ENCODE measurements at places on chromosomes 13 and 19. TPM values are rescaled to one million over a fixed set of nuclear protein-coding genes. Genes with fewer than 3 reads are reported as not detected.

CYSLTR2 gene
- not detected for total RNA-seq

TGFBR3L gene
- total RNA-seq = not detected

FOSB gene
- 31.9 TPM for total RNA-seq

COX7A1 gene
- total RNA-seq = 1.1 TPM

METTL21C gene
- not detected for total RNA-seq

DNA sequence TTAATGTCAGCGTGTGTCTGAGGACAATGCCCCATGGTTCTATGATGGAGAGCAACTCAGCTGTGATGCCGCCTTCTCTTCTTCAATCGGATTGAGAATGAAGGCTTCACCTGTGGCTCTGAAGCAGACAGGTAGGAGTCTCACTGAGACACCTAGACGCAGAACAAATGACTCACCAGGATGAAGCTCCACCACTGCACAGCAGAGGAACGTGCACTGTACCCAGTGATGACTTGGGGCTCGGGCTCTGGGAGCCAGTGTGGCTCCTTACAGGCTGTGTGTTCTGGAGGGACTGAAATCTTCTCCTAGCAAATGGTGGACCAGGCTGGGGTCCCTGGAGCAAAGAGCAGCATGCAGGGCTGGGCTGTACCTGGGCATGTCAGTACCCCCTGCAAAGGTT lies 44.0 kb downstream of the CCDC70 start:
- H3K4me3 ChIP-seq = no peak overlapping the region
- peaks cover 11% of the 10 kb centered on the region for H3K27me3 ChIP-seq
- H3K36me3 ChIP-seq = no peaks in the 10 kb centered on the region
- no peak overlapping the region for H3K27ac ChIP-seq
- no peak for DNase-seq

DNA sequence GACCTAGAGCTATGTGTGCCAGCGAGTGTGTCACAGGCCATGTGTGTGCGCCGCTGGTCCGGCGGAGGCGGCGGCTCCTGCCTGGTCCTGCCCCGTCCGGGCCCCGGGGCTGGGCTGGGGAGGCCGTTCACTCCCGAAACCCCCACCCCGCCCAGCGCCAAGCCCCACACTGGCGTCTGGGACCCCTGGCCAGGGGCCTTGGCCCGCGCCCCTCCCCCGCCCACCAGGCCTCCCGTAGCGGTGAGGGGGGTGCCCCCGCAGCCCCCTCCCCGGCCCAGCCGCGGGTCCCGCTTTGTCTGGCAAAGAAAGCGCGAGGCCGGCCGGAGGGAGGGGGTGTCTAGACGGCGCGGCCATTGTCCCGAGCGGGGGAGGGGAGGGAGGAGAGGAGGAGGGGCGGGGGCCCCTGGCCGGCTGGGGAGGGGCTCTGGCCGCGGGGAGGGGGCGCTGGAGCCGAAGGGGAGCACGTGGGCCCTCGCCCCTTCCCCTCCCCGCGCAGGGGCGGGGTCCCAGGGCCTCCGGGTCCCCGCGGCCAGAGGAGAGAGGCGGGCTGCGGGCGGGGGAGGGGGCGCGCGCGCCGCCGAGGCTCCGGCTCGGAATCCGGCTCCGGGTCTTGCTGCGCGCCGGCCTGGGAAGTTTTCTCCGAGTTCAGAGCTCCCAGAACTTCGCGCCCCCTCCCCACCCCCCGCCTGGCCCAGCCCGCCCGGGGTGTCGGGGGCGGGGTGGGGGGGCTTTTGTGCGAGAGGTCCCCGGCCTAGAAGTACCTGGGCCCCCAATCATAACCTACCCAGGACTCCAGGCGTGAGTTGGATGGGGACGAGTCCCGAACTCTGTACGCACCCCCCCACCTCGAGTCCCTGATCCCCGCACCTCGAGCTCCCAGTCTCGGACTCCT lies 888 bp downstream of the NOTCH3 start:
- peak overlapping the region; percentile 95 for H3K4me3 ChIP-seq
- DNase-seq = peak; percentile 16
- H3K4me1 ChIP-seq = peaks cover 15% of the 10 kb centered on the region

GRCh38 chr19:1502433-1503088 lies 10.3 kb downstream of the ADAMTSL5 start:
- H3K36me3 ChIP-seq = peaks cover 8% of the 10 kb centered on the region
- H3K4me1 ChIP-seq = peaks cover 5% of the 10 kb centered on the region
- peaks cover 7% of the 10 kb centered on the region for H3K27me3 ChIP-seq
- no peak for DNase-seq
- no peak overlapping the region for H3K27ac ChIP-seq

DNA sequence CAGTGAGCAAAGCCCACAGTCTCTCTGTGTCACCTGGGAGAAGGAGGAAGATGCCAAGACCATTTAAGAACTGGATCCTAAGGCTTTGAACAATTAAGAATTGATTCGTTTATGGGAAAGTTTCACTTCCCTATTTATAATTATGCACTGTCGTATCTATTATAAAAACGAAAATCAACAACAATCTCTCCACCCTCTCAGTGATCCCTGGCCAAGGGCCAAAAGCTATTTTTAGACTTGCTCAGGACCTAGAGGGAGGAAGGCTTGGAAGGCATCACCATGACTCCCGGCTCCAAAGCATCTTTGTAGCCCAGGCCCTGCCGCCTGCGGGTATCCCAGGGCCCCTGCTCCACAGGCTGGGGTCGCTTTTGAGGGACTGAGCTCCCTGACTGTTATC lies 1.3 kb downstream of the RHPN2 start:
- H3K4me1 ChIP-seq = no peaks in the 10 kb centered on the region
- peaks cover 5% of the 10 kb centered on the region for H3K27me3 ChIP-seq
- DNase-seq = peak; percentile 30
- no peak overlapping the region for H3K4me3 ChIP-seq

GRCh38 chr13:73695325-73695724 lies 438.9 kb downstream of the KLF12 start:
- no peak overlapping the region for H3K27ac ChIP-seq
- H3K27me3 ChIP-seq = no peaks in the 10 kb centered on the region
- DNase-seq = no peak
- peaks cover 18% of the 10 kb centered on the region for H3K36me3 ChIP-seq
- no peak overlapping the region for H3K4me3 ChIP-seq
- H3K4me1 ChIP-seq = no peaks in the 10 kb centered on the region

DNA sequence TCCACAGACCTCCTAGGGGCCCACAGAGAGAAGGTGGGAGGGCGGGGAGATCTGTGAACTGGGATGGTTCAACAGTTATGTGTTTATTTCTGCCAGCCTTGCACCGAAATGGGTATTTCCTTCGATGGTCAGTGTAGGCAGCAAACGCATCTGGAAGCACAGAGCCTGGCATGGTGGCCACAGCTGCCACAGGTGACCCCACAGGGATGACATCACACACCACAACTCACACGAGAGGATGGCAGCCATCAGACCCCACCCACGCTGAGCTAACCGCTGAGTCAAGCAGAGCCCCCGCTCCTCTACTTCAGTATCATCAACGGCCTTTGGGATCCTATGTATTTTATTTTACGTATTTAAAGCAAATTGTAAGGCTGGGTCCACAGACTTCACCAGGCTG lies 37.4 kb downstream of the NAXD start:
- H3K27ac ChIP-seq = no peak overlapping the region
- H3K27me3 ChIP-seq = no peaks in the 10 kb centered on the region
- peaks cover 27% of the 10 kb centered on the region for H3K36me3 ChIP-seq
- DNase-seq = no peak
- no peaks in the 10 kb centered on the region for H3K4me1 ChIP-seq

DNA sequence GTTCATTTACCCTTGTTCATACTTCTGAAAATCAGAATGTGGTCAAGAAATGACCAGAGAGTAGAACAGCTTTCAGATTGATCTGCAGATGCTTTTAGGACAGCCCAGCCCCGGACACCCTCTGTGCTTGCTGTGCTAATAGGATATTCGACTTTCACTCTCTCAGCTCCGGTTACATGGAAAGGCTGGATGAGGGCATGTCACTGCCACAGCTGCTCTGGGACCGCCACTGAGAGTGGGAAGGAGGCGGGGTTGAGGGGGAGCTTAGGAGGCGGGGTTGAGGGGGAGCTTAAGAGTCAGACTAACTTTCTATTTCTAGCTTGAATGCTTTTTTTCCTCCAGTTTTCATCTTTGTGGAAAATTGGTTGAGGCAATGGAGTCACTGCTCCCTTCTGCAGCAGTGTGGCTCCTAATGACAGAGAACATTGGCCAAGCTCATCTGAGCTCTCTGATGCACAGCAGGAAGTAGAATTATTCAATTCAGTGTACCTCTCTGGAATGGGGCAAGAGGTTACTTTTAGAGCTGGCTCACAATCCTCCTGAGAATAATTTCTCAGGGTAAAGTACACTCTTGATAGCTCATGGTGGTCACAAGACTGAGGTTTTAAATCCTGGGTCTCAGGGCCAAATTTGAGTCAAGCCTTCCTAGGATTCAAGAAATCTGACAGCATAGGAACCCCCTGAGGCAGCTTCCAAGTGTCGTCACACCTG lies 74.6 kb upstream of the NPAS1 start:
- no peak overlapping the region for H3K4me3 ChIP-seq
- peaks cover 5% of the 10 kb centered on the region for H3K36me3 ChIP-seq
- H3K27me3 ChIP-seq = no peaks in the 10 kb centered on the region
- H3K27ac ChIP-seq = no peak overlapping the region
- peaks cover 11% of the 10 kb centered on the region for H3K4me1 ChIP-seq
- peak; percentile 70 for DNase-seq

DNA sequence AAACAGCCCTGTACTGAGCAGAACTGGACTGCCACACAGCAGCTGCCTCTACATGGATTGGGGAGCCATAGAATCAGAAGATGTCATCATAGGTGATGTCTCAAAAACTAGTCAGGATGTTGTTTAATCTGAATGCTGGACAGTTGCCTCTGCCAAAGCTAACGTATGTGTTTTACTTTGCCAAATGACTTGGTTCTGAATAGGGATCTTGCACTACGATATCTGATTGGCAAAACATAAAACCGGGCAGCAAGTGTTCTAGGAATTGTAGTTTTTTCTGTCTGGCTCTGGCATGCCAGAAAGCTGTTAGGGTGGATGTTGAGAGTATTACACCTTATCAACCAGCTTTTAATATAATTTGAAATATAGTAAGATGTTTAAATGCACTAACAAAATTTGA lies 645.9 kb downstream of the GPC5 start:
- H3K4me3 ChIP-seq = no peak overlapping the region
- H3K27ac ChIP-seq = no peak overlapping the region
- H3K27me3 ChIP-seq = no peaks in the 10 kb centered on the region
- H3K36me3 ChIP-seq = no peaks in the 10 kb centered on the region
- no peaks in the 10 kb centered on the region for H3K4me1 ChIP-seq

- H3K4me3 ChIP-seq = no peak overlapping the region
- DNase-seq = peak; percentile 15
- no peaks in the 10 kb centered on the region for H3K27me3 ChIP-seq
Measured at GRCh38 chr13:20465218-20465879, 60.3 kb downstream of the CRYL1 start.

DNA sequence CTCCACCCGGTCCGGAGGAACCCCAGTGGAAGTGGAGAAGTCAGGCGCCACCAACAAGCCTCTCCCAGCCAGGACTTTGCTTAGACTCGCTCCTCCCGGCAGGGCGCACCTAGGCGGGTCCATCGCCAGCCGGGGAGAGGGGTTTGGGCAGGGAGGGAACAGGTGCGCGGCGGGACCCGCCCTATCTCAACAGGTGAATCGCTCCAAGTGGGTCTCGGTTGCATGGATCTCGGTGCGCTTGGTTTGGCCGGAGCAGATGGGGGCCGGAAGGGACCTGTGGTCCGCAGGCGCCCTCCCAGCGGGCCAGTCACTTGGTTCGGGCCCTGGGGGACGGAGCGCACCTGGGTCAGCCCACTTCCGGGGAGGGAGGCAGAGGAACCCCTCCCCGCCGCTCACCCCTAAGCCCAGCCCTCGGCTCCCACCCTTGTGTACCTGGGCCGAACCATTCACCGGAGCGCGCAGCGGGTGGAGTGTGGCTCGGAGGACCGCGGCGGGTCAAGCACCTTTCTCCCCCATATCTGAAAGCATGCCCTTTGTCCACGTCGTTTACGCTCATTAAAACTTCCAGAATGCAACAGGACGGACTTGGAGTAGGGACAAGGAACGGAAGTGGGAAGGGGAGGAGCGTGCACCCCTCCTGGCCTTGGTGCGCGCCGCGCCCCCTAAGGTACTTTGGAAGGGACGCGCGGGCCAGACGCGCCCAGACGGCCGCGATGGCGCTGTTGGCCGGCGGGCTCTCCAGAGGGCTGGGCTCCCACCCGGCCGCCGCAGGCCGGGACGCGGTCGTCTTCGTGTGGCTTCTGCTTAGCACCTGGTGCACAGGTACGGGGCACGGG lies at the start of gene LSR:
Gene LSR (plus strand): TSS at position 693 of the 836 bp plus-strand sequence. CDS start 21 bp downstream, at position 714.
- no peak within 1 kb of the TSS for H3K27ac ChIP-seq
- H3K36me3 ChIP-seq = no peaks in the 10 kb centered on the region
- H3K4me1 ChIP-seq = no peaks in the 10 kb centered on the region
- H3K4me3 ChIP-seq = no peak within 1 kb of the TSS

DNA sequence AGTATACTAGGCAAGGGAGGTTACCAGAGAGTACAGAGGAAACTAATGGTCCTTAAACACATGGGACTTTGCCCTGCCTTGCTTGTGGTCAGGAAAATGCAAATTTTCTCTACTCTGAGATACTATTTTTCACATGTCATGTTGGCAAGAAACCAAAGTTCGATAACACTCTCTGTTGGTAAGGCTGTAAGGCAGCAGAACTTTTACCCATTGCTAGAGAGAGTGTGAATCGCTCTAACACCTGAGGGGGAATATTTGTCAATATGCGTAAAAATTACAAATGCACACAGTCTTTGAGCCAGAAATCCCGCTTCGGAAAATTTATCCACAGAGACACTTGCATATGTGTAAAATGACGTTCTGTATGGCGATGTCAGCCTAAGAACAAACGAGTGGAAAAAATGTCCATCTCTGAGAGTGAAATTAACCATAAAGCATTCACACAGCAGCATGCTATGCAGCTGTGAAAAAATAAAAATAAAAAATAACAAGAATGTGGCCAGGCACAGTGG lies 9.5 kb upstream of the RFX1 start:
- H3K4me3 ChIP-seq = no peak overlapping the region
- H3K4me1 ChIP-seq = no peaks in the 10 kb centered on the region
- H3K27ac ChIP-seq = no peak overlapping the region

DNA sequence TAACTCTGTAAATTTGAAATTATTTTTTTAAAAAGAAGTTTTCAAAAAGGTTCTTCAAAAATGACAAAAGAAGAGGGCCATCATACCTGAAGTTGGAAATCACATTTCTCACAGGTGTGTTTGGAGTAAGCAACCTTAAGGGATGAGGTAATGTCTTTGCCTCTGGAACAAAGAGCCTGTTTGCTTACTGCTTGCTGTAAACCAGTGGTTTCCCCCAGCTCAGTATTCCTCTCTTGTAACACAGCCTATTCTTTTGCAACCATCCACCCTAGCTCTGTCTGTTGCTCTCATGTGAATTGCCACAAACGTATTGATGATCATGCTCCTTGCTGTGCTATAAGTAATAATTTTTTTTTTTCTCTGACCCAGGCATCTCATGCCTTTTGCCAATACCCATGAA lies 38.1 kb downstream of the UCHL3 start:
- peaks cover 6% of the 10 kb centered on the region for H3K36me3 ChIP-seq
- no peak overlapping the region for H3K27ac ChIP-seq
- no peaks in the 10 kb centered on the region for H3K27me3 ChIP-seq

DNA sequence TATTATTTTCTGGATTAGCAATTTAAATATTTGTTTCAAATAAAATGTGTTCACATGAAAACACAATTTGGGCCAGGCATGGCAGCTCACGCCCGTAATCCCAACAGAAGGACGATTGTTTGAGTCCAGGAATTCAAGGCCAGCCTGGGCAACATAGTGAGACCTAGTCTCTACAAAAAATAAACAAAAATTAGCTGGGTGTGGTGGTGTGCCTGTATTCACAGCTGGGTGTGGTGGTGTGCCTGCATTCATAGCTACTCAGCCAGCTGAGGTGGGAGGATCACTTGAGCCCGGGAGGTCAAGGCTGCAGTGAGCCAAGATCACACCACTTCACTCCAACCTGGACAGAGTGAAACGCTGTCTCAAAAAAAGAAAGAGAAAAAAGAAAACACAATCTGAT lies 46.4 kb downstream of the KPNA3 start:
- H3K27ac ChIP-seq = no peak overlapping the region
- H3K4me1 ChIP-seq = no peaks in the 10 kb centered on the region
- H3K27me3 ChIP-seq = no peaks in the 10 kb centered on the region
- no peak for DNase-seq
- no peak overlapping the region for H3K4me3 ChIP-seq

Measured in IMR-90 (cell line).